ENCODE measurements at places on chromosomes 3 and 15.

GRCh38 chr3:23845326-23846216, 39.8 kb downstream of the UBE2E1 start:
- DNase-seq = no peak

DNA sequence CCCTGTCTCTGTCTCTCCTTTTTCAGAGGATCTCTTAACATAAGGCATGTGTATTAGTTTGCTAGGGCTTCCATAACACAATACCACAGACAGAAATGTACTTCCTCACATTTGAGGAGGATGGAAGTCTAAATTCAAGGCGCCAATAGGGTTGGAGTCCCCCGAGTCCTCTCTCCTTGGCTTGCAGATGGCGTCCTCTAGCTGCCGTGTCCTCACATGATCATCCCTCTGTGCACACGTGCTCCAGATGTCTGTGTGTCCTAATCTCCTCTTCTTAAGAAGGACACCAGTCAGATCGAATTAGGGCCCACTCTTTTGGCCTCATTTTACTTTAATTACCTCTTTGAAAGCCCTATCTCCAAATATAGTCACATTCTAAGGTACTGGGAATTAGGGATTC, 23.0 kb upstream of the BFSP2 start:
- DNase-seq = no peak

DNA sequence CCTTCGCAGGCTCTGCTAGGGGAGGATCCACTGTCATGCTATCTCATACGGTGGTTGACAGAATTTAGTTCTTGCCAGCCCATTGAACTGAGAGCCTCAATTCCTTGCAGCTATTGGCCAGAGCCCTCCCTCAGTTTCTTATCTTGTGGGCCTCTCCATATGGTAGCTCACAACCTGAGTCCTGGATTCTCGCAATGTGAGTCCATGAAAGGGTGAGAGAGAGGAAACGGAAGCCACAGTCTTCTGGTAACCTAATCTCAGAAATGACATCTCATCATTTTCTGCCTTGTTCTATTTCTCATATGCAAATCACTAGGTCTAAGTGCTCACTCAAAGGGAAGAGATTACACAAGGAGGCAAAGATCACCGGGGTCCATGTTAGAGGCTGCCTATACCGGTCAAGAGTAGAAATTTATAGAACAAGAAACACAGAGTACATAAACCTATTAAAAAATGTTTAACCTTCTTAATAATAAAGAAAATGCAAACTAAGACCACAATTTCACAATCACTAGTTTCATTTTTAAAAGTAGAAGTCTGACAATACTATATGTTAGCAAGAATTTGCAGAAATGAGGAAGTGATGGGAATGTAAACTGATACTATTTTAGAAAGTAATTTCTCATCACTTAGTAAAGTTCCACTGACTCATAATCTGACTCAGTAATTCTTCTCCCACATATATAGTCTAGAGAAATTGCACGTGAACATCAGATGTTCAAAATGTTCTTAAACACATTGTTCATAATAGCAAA, 378.4 kb upstream of the AGTR1 start:
- no peak for DNase-seq

DNA sequence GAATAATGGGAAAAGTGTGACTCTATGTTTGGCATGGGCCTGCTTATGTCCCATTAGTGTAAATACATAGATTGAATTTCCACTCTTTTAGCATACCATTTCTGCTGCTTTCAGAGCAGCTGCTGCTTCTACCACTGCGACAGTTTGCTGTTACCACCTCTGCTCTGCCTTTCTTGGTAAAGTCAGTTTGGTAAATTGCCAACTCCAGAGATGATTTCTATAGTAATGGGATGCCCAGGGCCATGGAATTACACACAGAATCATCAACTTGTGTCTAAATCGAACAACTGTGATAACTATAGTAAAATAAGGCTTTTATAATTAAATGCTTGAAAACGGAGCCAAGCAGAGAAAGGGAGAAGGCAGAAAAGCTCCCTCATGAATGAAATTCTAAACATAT, 168.4 kb upstream of the VEPH1 start:
- no peak for DNase-seq

DNA sequence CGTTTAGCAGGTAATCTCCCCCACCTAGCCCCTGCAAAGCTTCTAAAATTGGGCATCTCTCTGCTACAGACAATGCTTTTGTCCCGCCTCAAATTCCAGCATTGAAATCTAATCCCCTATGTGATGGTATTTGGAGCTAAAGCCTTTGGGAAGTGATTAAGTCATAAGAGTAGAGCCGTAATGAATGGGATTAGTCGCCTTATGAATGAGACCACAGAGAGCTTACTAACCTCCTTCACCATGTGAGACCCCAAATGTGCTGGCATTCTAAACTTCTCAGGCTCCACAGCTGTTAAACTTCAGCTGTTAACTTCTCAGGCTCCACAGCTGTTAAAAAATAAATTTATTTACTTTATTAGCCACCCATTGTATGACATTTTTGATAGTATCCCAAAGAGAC, 374.2 kb upstream of the BCHE start:
- DNase-seq = no peak

- DNase-seq = no peak
These were observed 239.1 kb downstream of the CBLB start for GRCh38 chr3:105629718-105630117.

- DNase-seq = no peak
These were observed 29.7 kb downstream of the SUCLG2 start for GRCh38 chr3:67624687-67625086.

GRCh38 chr3:87898971-87899370, 159.8 kb downstream of the CGGBP1 start:
- no peak for DNase-seq

DNA sequence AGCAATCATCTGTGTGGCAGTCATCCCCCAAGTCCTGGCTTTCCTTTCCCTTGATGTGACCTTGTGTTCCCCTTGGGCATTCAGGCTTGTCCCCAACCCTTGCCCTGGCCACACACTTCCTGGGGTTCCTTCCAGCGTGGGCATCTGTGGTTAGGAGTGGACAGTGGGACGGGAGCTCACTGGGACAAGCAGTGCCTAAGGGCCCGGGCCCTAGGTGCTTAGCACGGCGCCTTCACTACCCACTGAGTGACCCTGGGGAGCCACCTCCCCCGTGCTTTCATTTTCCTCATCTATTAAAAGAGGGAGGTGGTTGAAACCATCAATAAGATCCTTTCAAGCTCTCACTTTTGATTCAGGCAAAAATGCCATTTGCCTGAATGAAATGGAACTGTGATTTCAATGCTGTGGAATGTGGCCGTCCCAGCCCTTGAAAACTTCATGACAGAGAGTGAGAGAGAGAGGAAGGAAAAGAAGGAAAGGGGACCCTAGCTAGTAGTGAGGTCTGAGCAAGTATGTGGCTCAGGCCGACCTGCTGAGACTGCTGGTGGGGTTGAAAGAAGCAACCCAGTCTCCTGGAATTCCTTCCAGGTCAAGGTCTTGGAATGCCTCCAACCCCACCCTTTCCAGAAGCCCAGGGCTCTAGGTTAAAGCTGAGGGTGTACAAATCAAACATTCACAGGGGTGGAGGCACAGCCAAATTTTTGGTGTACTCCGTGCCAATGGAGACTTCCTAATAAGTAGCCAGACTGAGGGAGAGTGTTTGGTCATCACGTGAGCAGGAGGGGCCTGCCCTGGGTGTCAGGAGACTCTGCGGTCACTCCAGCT, 302.9 kb downstream of the TLE3 start:
- no peak for DNase-seq

DNA sequence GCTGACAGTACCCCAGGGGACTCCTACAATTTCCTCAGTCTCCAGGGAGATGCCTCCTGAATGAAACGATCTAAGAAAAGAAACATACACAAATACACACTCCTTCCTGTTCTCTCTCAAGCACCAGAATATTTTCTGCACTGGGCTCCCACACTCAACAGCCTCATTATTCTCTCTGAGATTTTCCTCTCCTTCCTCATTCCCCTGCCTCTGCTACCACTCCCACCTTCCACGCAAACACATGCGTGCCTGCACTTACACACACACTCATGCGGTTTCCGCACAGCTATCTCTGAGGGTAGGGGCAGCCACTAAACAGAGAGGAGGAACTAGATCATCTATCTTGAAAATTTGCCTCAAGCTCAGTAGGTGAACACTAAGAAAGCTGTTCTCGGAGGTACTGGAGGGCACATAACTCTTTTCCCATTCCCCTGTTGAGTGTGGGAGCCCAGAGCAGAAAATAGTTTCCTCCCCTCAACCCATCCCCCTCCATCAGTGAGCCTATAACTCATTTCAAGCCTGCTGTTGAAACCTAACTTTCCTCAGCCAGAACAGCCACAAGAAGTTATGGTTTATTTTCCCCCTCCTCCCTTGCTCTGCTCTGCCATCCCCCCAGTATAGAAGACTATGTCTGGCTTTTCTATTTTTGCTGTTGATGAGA, 30.5 kb upstream of the TIPARP start:
- DNase-seq = no peak

DNA sequence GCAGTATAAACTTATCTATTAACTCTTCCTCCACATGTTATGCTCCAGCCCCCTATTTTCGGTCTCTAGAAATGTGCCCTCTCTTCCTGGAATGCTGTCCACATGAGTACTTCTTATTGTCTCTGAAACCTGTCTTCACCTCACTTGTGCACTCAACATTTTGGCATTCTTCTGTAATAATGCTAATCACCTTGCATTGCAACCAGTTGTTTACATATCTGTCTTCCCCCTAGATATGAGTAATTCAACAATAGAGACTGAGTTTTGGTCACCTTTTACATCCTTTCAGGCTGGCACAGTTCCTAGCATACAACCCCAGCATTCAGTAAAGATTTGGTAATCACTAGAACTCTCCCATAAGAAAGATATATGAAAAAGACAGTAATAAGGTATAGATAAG, 17.2 kb downstream of the CCDC80 start:
- DNase-seq = no peak

DNA sequence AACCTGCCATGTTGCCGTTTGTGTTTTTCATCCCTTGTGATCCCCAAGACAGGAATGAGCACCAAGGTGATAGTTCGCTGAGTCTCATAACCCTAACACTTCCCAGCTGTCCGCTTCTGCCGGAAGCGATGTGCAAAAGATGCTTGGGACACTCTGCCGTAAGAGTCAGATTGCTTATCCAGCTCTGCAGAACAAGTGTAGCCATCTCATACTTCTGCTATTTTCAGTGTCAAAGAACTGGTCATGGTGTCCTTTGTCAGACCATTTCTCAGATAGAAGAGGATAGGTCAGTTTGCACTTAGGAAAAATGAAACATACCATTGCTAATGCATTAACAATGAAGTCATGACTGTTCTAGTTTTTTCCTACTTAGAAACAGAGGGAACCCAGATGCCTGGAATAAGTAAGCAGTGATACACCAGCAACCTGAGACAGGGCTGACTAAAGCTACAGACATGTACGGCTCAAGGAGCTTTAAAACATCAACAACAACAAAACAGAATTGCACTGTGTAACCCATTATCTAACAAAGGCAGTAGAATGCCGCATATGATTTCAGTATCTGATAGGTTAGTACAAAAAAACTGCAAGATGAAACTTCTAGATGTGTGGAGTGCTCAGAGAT, 134.0 kb upstream of the IL12A start:
- no peak for DNase-seq

GRCh38 chr15:89646416-89647141, 8.7 kb downstream of the KIF7 start:
- no peak for DNase-seq

DNA sequence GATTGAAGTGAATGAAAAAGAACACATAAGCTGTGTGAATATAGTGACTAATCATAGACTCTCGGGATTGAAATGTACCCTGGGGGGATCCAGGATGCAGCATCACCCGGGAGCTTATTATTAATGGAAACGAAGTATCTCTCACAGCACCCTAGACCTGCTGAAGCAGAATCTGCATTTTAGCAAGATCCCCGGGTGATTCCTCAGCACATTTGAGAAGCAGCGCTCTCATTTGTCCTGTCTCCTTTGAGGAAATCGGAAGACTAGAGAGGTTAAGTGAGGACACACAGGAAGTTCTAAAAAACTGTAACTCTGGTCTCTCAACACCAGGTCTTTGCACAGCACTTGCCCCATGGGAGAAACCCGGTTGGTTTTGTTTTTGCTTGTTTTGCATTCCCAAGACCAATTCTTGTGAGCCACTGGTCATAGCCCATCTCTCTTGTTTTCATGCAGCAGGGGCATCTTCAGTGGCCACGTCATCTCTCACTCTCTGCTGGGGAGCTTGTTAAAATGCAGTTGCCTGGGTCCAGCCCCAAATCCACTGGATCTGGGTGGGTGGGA, 30.2 kb downstream of the ZNF710 start:
- no peak for DNase-seq

- no peak for DNase-seq
These were observed 379.7 kb downstream of the NAALADL2 start for GRCh38 chr3:175238801-175239200.

DNA sequence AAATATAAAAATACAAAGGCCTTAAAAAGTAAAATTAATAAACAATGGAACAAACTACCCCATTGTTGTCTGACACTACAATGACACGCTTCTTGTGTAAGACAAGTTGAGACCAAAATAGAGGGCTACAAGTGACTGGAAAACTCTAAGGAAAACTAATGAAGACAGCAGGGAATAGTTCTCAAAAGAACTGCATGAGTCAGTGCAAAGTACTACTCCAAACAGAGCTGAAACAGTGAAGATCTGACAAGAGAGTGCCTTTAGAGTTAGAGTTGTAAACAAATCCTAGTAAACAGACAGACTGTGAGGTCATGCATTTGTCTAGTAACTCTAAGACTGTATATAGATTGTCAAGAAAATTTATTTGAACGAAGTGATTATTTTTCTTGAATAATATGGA, 233.9 kb downstream of the BBX start:
- DNase-seq = no peak

DNA sequence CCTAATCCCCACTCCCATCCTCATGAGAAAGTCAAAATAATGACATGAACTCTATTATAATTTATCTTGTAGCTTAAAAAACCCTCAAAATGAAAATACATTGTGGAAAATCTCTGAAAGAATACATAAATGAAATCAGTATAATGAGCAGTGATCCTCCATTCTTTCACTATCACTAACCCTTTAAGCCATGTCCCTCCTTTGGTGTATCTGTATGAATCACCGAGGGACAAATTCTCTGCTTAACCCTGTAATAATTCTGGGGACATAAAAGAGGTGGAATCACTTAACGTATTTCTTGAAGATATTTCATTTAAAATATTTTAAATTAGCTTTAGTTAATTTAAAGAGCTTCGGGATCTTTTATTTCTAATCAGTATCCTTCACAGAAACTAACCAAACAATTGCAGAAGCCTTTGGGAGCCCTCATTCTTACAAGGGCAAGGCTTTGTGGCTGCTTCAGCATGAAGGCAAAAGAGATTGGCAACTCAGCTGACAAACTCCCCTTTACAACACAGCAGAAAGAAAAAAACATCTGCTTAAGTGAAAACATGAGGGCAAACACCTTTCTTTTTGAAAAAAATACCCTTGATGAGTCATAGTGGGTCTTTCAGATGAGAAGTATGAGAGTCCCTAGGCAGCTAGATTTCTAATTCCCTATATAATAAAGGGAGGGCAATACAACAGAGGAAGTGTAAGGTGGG, 44.0 kb upstream of the ALCAM start:
- DNase-seq = no peak

- no peak for DNase-seq
These were observed 45.2 kb downstream of the SPRED1 start for GRCh38 chr15:38297623-38298388.

- peak; percentile 46 for DNase-seq
These were observed at the start of gene PIGZ for GRCh38 chr3:196968233-196969133. TSS of gene PIGZ (minus strand) at chr3:196968833. CDS start at chr3:196952031, 16,802 bp downstream.

All from activated naive CD4-positive, alpha-beta T cell treated with anti-CD3 and anti-CD28 coated beads, Interleukin-2, amount 50 U/mL, for 72 hours (primary cell).